Tracheal epithelial cell (primary cell): ENCODE measurements at places on chromosomes 6 and 20. TPM values are rescaled to one million over a fixed set of nuclear protein-coding genes. Genes with fewer than 3 reads are reported as not detected.

RAET1G gene
- 19.5 and 41.3 TPM in 2 replicates for total RNA-seq

ADAM33 gene
- not detected in 2 replicates for total RNA-seq

CCM2L gene
- total RNA-seq: under 0.01 TPM in 1 of 2 replicates, not detected in the other

SFTA2 gene
- 2.7 TPM in 1 of 2 replicates, not detected in the other for total RNA-seq

SLC26A8 gene
- not detected in 2 replicates for total RNA-seq

NEDD9 gene
- 1.9 and 34.2 TPM in 2 replicates for total RNA-seq

TP53TG5 gene
- under 0.01 and 0.21 TPM in 2 replicates for total RNA-seq

FAM184A gene
- 0.24 TPM in 1 of 2 replicates, not detected in the other for total RNA-seq

LY6G6D gene
- not detected in 2 replicates for total RNA-seq

HLA-DPA1 gene
- 3.6 and 4.5 TPM in 2 replicates for total RNA-seq

MATN4 gene
- total RNA-seq: 0.21 TPM in 1 of 2 replicates, not detected in the other

SLC17A1 gene
- 1.4 TPM in 1 of 2 replicates, not detected in the other for total RNA-seq

COL9A3 gene
- not detected in 2 replicates for total RNA-seq

DEFB124 gene
- total RNA-seq: not detected in 2 replicates

PAX1 gene
- total RNA-seq: not detected in 2 replicates

CLPSL2 gene
- not detected in 2 replicates for total RNA-seq

CARMIL1 gene
- 15.1 and 23.4 TPM in 2 replicates for total RNA-seq

RAMACL gene
- 0.21 and 0.72 TPM in 2 replicates for total RNA-seq

CNKSR3 gene
- 2.8 and 5.3 TPM in 2 replicates for total RNA-seq

ENPP4 gene
- 0.64 and 4.3 TPM in 2 replicates for total RNA-seq

NMBR gene
- total RNA-seq: not detected in 2 replicates

BPIFA1 gene
- not detected in 2 replicates for total RNA-seq

TPX2 gene
- total RNA-seq: 3.4 and 7.0 TPM in 2 replicates

CST7 gene
- not detected in 2 replicates for total RNA-seq

BPHL gene
- total RNA-seq: 15.3 and 27.7 TPM in 2 replicates

PPARD gene
- 7.9 and 40.5 TPM in 2 replicates for total RNA-seq

KLC4 gene
- 10.6 and 11.7 TPM in 2 replicates for total RNA-seq

SLC17A2 gene
- total RNA-seq: not detected in 2 replicates

ULBP3 gene
- 4.0 and 18.3 TPM in 2 replicates for total RNA-seq

ZNF334 gene
- 1.2 and 2.6 TPM in 2 replicates for total RNA-seq

CYP24A1 gene
- total RNA-seq: 15.2 and 17.5 TPM in 2 replicates

RIPPLY2 gene
- total RNA-seq: 1.4 TPM in 1 of 2 replicates, not detected in the other

DEFB113 gene
- total RNA-seq: not detected in 2 replicates

LY6G5C gene
- total RNA-seq: not detected in 2 replicates

SEMG1 gene
- not detected in 2 replicates for total RNA-seq

TMEM74B gene
- total RNA-seq: 2.4 TPM in 1 of 2 replicates, not detected in the other
